Activated CD4-positive, alpha-beta T cell treated with anti-CD3 and anti-CD28 coated beads for 24 hours (primary cell): ENCODE measurements at places on chromosomes 7 and 10.

DNA sequence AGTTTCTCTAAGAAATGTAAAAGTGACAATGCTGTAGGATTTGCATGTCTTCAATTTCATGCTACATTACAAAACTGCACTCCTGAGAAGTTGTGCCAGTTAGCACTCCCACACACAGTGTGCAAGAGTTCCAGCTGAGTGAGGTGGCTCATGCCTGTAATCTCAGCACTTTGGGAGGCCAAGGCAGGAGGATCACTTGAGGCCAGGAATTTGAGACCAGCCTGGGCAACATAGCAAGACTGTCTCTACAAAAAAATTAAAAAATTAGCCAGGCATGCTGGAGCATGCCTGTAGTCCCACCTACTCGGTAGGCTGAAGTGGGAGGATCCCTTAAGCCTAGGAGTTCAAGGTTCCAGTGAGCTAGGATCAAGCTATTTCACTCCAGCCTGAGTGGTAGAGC, 44.6 kb downstream of the FRA10AC1 start:
- no peak for DNase-seq

DNA sequence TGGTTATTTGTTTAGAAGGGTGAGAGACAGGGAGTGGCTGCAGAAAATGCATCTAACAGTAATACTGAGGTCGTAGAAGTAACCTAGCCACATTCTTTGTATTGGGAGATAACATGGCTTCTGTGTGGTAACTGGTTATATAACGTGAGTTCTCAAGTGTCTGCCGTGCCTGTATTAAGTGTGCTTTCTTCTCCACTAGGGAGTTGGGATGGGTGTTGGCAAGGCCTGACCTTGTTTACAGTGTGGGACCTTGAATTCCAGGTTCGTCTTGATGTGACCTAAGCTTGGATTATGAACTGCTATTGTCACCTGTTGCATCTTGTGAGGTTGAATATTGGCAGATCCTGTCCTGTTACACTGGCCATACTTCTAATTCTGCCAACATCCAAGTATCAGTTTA, 145.3 kb upstream of the NAMPT start:
- DNase-seq: no peak

GRCh38 chr7:70615066-70615606, 516.8 kb upstream of the GALNT17 start:
- no peak for DNase-seq

- no peak for DNase-seq
Measured at GRCh38 chr10:79027147-79028055, 41.4 kb upstream of the ZMIZ1 start.

- DNase-seq: no peak
Measured at GRCh38 chr7:65448816-65449504, 75.3 kb downstream of the ZNF92 start.

- no peak for DNase-seq
Measured at GRCh38 chr7:88306590-88307048, at the start of gene STEAP4. STEAP4 (minus strand) TSS chr7:88306894; CDS start chr7:88284269, 22,625 bp downstream.

DNA sequence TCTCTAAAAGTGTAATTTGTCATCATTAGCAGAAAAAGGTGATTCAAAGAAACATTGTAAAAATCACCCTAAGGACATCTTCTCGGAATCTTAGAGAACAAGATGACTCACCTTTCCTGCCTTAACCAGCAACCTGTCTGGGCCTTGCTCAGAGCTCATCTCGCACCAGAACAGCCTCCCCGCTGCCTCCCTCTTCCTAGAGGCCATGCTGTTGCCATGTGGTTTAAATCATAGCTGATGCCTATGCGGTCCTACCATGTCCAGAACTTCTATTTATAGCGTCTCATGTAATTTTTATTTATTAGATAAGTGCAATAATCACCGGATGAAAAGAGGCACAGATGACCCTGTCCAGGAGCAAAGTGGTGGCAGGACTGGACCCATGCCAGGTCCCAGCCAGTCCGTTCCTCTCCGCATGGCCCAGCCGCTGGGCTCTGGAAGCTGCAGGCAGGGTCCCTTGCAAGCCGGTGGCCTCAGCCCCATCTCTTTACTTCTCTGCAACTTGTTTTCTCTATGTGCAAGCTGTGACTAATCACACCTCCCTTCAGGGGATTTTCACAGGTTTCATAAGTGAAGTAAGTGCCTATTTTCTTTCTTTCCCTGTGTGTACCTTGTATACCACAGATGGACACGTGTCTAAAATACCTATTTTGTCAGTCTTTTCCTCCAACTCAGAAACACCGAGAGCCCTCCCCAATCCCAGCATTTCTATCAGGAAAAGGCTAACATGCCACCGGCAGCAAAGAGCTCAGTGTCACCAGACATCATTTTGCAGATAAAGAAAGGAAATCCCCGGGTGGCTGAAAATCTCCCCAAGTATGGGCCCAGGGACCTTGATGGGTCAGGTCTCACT, 27.1 kb downstream of the KLF6 start:
- DNase-seq: peak; percentile 45

DNA sequence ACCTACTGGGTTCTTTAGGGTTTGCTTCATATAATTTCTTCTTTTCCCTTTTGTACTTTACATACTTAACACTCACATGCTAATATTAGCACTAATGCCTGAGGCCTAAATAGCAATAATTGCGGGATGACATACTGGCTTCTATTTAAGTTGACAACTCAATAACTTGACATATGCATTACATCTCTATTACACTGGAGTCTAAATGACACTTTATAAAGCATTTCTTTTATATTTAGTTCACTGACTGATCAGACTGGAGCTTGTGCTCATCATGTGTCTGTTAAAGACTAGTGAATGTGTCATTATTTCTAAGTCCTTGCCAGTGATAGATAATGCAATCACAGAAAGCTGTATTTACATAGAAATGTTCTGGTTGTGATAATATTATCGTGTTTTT, 472.1 kb upstream of the SEMA3A start:
- DNase-seq: no peak

GRCh38 chr7:149859369-149859768, 14.4 kb upstream of the ATP6V0E2 start:
- no peak for DNase-seq

DNA sequence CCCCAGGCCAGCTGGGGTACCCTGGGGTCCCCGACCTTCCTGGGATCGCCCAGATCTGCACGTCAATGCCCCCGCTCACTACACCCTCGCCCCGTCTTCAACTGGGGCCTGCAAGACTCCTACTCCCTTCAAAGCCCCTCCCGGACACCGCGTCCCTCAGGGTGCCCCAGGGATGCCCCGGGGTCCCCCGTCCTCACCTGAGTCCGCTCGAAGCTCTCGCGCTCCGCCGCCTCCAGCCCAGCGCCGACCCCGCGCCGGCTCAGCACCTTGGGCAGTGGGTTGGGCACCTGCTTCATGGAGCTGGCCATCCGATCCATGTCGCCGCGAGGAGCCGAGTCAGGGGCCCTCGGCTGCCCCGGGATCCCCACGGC, at the start of gene HIP1:
HIP1 (minus strand) TSS at position 338 of the 371 bp plus-strand sequence; CDS start at position 317, 21 bp downstream.
- DNase-seq: no peak

GRCh38 chr7:132410385-132410784, 165.9 kb downstream of the PLXNA4 start:
- DNase-seq: no peak

DNA sequence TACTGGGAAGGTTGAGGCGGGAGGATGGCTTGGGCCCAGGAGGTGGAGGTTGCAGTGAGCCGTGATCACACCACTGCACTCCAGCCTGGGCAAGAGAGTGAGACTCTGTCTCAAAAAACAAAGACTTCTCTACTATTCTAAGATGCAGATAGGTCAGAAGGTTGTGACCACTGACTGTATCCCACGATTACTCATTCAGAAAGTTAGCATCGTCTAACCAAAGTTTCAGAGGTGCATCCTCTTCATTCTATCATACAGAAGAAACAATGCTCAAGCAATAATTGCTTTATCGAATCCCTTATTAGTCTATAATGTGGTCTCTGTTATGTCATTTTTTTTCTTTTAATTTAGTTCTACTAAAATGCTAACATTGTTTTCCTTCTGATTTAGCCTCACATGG, 348.7 kb upstream of the LRGUK start:
- no peak for DNase-seq

DNA sequence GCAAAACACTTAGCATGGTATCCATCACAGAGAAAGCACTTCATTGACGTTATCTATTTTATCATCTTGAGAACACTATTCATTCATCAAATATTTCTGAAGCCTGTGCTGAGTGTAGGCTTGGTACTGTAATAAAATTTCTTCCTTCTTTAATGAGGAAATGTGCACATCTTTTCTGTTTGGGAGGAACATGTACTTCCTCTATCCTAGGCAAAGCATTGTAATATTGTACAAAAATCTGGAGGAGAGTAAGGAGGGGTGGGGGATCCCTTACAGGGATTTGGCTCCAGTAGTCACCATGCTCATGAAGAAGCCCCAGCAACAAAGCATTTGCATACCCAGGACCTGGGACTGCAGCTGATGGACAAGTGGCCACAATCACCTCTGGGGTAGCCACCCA, 39.9 kb upstream of the SORCS3 start:
- no peak for DNase-seq

DNA sequence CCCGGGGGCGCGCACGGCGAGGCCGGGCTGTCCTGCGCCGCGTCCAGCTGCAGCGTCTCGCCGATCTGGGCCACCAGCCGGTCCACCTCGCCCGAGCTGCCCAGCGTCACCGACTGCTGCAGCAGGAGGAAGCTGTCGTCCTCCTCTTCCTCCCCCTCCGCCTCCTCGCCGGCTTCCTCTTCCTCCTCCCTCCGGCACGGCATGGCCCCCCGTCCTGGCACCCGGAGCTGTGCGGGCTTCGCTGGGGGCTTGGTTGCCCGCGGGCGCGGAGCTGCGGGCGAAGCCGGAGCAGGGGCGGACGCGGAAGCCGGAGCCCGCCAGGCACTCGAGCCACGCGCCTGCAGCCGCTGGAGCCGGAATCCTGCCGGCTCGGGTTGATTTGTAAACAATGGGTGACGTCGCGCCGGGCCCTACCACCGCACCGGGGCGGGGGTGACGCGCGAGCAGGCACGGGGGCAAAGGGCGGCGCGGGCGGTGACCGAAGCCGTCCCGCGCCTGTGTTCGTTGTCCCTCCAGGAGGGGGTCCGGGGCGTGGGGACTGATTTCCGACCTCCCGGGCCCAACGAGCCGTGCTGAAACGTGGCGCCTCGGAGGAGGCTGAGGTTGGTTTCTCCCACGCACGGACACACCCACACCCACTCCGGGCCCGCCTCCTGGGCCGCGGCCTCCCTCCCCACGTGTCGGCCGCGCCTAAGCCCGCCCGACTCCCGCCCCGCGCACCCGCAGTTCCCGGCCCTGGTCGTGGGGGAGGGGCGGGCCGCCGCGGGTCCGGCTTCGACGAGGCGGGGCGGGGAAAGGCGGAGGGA, at the start of gene FRAT2:
FRAT2 (minus strand) TSS at position 360 of the 806 bp plus-strand sequence; CDS start at position 203, 157 bp downstream.
- peak; percentile 81 for DNase-seq

- DNase-seq: no peak
Measured at GRCh38 chr7:3134745-3135144, 91.1 kb upstream of the CARD11 start.

- no peak for DNase-seq
Measured at GRCh38 chr7:37149051-37149772, 299.5 kb downstream of the ELMO1 start.

- DNase-seq: no peak
Measured at GRCh38 chr10:128097783-128098182, 28.4 kb downstream of the MKI67 start.

DNA sequence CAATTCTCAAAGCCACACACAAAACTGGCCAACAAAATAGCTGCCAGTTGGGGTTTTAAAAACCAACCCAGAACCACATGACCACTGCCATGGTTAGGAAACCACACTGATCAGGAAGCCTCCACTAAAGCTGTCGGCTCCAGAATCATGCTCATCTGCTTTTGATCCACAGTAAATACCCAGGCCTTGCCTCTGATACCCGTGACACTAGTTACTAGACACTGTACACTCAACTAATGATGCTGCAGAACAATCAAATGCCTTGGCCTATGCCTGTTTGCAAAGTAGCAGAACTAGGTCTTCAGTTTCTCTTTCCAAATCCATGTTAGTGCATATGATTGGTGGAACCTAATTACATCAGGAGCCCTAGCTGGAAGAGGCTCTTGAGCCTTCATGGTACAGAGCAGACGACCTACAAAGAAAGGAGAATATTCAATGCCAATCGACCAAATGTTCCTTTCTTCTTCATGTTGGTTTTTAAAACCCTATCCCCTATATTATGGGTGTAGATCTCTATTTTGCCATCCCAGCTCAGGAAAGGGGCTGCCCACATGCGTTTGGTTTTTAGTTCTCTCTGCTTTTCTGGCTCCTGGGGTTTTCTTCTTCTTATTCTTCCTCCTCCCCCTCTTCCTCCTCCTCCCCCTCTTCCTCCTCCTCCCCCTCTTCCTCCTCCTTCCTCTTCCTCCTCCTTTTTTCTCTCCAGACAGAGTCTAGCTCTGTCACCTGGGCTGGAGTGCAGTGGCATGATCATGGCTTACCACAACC, 76.6 kb downstream of the CNNM2 start:
- no peak for DNase-seq

- no peak for DNase-seq
Measured at GRCh38 chr10:121981346-121981745, 6.3 kb upstream of the NSMCE4A start.

- no peak for DNase-seq
Measured at GRCh38 chr10:5942474-5942873, 34.9 kb downstream of the IL15RA start.

DNA sequence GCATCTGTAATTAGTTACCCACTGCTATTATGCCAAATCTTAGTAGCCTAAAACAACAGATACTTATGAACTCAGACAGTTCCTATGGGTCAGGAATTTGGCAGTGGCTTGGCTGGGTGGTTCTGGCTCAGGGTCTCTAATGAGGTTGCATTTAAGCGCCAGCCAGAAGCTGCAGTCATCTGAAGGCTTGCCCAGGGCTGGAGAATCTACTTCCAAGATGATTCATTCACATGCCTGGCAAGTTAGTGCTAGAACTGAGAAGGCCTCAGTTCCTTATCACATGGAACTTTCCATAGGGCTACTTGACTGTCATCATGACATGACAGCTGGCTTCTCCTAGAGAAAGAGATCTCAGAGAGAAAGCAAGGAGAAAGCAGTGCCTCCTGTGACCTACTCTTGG, 121.3 kb downstream of the AVL9 start:
- no peak for DNase-seq

- DNase-seq: no peak
Measured at GRCh38 chr10:132413226-132414205, 16.5 kb downstream of the PWWP2B start.

DNA sequence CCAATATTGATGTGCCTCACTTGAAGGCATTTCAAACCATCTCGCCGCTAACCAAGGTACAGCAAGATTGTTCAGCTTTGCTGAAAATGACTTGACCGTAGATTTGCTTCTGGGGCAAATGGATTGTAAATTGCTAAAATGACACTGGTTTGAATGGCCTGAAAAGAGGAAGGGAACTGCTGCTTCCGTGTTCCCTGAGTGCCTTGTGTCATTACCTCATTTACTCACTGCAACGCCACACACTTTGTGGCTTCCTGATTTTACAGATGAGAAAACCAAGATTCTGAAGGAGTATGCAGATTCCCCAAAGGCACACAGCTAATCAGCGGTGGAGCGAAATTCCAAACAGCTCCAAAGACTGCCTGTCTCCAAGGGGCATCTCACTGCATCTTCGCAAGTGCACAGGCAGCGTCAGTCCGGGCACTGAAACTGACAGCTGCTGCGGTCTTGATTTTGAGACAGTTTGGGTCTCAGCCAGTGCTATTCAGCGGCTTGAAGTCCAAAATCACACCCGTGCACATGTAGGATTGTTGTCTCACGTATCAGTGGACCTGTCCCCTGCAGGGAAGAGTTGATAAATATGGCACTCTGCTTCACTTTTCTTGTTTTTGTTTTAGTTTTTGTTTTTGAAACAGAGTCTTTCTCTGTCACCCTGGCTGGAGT, 290.9 kb downstream of the DPP6 start:
- DNase-seq: no peak
